ENCODE measurements at places on chromosomes 16 and 17.

DNA sequence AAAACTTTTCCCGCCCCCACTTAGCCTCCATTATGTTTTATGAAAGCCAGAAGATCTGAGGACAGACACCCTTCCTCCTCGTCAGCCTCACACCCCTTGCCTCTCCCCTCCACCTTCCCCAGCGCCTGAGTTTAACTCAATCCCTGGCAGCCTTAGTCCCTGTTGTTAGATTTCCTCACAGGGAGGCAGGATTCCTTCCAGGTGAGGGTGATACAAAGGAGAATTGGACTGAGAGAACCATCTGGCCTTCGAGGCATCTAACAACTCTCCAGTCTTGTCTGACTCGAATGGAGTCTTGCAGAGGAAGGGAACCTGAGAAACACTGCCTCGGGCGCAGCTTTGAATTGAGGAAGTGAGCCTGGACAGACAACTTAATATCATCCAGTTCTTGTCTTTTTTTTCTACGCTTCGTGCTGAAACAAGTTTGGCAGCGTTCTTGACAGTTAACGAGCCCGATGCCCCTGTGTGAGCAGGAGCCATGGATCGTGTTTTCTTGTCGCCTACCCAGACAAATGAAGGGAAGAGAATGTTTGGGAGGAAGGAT, 1.3 kb upstream of the ZNF768 start:
- DNase-seq, result no peak

- no peak for DNase-seq
These were observed at the start of gene ABCC12 for GRCh38 chr16:48155926-48156789. Gene ABCC12 (minus strand): TSS chr16:48155993. CDS start chr16:48146424, 9,569 bp downstream.

- DNase-seq, result no peak
These were observed 16.9 kb downstream of the TMEM235 start for GRCh38 chr17:78248051-78248914.

DNA sequence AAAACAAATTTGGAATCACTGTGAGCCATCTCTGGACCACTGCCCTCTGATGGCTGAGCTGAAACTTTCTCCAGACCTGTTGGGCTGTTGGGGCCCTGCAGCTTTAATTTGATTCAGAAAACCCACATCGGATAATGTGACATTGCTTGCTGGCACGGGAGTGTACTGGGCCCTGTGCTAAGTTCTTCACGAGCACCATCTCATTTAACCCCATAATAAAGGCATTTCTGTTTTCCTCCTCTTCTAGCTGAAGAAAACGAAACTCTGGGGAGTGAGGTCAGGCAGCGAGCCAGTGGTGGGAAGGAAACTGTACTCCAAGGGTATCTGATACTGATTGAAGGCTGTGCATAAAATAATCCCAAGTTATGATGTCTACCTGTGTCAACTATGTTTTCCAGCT, 34.5 kb upstream of the TNRC6A start:
- no peak for DNase-seq

DNA sequence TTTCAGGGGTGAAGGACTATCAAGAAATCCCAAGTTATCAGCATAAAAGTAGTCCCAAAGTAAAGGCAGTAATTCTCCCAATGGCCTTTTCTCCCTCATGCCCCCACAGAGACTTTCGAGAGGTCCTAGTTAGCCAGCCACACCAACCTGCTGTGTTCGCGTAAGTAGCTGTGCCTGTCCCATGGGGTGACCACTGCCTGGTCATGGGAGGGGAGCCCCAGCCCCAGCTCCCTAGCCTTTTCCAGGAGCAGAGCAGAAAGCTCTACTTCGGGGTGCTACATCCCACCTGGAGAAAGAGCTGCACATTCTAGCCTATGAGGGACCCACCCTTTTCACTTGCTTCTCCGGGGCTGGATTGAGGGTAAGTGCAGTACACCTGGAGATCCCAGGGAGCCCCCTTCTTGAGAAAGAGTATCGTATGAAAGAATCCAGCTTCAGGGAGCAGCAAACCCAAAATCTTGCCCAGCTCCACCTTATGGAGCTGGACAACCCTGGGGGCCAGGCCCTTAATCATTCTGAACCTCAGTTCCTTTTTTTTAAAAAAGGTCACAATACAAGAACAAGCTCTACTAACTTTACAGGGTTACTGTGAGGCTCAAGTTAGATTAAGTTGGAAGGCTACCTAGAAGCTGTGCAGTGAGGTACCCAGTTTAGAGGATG, 8.6 kb upstream of the SOST start:
- no peak for DNase-seq

DNA sequence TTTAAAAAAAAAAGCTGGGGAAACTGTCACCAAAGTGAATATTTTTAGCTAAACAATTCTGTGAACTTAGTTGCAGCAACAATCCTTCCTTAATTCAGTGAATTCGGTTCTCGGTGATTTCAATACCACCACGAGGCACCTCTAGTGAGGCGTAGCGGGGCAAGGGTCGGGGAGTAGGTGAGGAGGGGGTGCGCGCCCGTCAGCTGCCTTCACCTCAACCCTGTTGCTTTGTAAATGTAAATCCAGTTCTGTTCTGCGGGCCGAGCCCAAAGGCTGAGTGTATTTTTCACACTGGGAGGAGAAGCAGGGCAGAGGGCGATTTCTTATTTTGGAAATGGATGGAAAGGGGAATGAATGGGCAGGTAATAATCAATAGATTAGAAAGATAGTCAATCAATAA, 17.4 kb downstream of the SALL1 start:
- DNase-seq, result no peak

- DNase-seq, result no peak
These were observed 1.9 kb upstream of the RSAD1 start for GRCh38 chr17:50476545-50477315.

GRCh38 chr16:17469011-17469740, 1.6 kb downstream of the XYLT1 start:
- DNase-seq, result no peak

DNA sequence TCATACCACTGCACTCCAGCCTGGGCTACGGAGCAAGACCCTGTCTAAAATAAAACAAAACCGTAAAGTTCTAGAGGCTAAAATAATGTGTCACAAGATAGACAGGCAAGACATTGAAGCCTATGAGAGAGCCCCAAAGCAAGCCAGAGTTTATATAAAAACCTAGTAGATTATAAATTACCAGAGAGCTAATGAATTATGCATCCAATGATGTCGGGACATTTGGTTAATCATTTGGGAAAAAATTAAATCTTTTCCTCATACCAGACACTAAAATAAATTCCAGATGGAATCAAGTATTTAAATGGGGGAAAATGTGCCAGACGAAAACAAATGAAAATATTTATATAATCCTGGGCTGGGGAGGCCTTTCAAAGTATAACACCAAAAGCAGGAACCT, 24.2 kb downstream of the CCDC40 start:
- DNase-seq, result no peak

GRCh38 chr17:32226886-32227285, 38.7 kb upstream of the RHBDL3 start:
- DNase-seq, result no peak

DNA sequence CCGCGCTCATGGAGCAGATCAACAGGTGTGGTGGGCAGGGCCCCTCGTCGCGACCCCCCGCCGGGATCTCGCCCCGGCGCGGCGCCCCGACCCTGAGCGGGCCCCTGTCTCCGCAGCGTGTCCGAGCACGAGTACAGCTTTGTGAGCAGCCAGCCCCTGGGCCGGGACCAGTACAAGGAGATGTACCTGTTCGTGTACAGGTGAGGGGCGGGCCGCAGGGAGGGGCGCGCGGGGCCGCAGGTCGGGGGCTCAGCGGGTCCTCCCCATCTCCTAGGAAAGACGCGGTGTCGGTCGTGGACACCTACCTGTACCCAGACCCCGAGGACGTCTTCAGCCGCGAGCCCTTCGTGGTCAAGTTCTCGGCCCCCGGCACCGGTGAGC, 848 bp downstream of the DNASE1L2 start:
- no peak for DNase-seq

- DNase-seq, result no peak
These were observed 45.4 kb upstream of the ARL4D start for GRCh38 chr17:43353393-43353792.

DNA sequence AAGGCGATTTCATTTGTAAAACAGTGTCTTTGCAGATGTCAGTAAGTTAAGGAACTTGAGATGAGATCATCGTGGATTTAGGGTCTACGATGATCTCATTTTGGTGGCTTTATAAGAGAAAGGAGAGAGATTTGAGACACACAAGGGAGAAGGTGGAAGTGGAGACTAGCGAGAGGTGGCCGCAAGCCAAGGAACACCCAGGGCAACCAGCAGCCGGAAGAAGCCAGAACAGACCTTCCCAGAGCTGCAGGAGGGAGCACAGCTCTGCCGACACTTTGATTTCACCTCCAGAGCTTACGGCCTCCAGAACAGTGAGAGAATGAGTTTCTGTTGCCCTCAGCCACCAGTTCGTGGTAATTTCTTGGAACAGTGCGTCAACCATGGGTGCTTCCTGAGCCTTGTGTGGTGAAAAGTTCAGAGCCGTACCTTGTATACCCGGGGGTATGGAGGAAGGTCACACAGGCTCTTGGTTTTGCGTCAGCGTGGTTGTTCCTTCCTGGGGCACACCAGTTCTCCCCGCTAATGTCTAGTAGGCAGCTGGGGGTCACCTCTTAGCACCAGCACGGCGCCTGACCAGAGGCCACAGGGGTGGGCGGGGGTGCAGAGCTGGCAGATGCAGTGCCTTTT, 12.9 kb upstream of the SEC14L1 start:
- peak; percentile 74 for DNase-seq

DNA sequence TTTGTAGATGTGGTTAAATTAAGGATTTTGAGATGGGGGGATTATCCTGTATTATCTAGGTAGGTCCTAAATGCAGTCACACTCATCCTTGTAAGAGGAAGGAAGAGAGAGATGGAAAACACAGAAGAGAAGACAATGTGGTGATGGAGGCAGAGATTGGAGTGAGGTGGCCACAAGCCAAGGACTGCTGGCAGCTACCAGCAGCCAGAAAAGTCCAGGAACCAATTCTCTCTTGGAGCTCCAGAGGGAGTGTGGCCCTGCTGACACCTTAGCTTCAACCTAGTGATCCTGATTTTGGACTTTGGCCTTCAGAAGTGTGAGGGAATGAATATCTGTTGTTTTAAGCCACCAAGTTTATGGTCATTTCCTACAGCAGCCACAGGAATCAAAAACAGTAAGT, 18.0 kb downstream of the MAPT start:
- no peak for DNase-seq

- DNase-seq, result no peak
These were observed 10.3 kb downstream of the STARD3 start for GRCh38 chr17:39647256-39647655.

- peak; percentile 81 for DNase-seq
These were observed 2.3 kb downstream of the PIEZO1 start for GRCh38 chr16:88782454-88783390.

DNA sequence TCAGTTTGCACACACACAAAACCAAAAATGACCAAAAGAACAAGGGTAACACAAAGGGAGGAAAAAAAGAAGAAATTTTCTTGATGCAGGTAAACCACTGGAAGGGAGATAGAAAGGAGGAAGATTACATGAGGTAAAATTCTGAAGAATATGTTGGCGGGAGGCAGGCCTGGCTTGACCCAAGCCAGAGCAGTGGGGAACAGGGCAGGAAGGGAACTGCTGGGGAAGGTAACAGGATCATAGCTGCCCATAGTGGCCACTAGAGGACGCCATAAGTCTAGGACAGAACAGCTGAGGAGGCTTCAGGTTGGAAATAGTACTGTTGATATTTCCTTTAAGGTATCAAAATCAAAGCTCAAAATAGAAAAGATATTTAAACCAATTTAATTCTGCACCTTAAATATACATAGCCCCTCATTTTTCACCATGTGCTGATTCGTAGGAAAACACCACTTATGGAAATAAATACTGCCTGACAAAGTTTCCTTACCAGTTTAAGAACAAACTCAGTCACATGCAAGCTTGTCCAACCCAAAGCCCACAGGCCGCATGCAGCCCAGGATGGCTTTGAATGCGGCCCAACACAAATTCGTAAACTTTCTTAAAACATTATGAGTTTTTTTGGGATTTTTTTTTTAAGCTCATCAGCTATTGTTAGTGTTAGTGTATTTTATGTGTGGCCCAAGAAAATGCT, 15.5 kb downstream of the VPS35 start:
- DNase-seq, result peak; percentile 29

GRCh38 chr16:11602321-11602720, 15.6 kb upstream of the LITAF start:
- no peak for DNase-seq

DNA sequence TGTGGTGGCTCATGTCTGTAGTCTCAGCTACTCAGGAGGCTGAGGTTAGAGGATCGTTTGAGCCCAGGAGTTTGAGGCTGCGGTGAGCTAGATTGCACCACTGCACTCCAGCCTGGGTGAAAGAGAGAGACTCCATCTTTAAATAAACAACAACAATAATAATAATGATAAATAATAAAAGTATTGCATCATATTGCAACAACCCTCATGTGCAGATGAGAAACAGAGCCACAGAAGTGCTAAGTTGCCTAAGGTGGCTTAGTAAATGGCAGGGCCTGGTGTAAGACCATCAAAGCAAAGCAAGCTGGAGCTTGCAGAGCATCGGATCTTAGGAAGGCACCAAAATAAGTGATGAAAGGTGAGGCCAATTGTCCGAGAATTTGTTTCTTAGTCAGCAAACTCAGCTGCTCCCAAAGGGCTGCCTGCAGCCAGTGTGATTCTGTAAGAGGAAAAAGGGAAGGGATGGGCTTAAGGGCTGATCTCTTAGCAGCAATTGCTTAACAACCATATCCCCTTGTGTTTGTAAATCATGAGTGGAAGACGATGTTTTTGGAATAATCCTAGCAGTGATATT, 45.3 kb upstream of the HS3ST3A1 start:
- DNase-seq, result no peak

GRCh38 chr17:11823862-11824261, 173.4 kb downstream of the ZNF18 start:
- no peak for DNase-seq

DNA sequence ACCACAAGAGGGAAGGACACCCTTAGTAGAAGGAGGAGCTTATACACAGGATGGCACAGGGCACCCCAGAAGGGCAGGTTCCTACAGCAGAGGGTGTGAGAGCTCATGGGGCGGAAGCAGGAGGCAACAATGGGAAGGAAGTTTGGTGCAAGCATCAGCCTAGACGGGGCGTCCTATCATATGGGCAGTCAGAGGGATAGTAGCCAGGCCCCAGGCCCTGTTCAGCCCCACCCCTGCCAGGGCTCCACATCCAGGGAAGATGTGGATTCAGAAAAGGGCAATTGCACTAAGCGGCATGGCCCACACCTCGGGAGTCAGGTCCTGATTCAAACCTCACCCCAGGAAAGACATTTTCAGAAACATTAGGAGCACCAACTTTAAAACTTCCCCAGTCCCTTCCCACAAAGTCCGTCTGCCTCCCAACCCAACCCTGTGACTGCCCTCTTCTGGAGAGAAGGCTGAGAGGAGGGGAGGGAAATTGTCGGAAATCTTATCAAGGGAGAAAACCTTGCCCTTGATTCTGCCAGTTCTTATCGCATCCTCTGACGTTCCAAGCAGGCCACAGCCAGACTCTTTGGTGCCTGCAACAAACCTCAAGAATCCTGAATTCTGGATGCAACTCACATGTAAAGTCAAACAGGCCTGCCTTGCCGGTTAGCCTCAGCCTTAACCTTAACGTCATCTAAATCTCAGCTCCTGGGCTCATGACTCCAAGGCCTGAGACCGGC, 198.8 kb upstream of the CDH5 start:
- no peak for DNase-seq

- no peak for DNase-seq
These were observed 41.6 kb downstream of the MARF1 start for GRCh38 chr16:15601212-15601879.

All from stimulated activated naive CD8-positive, alpha-beta T cell treated with anti-CD3 and anti-CD28 coated beads, Interleukin-15, Interleukin-2, amounts not matched to agents 100 U/mL and 50 U/mL, for 24 hours (primary cell).